ENCODE measurements at places on chromosomes 13 and 19.

DNA sequence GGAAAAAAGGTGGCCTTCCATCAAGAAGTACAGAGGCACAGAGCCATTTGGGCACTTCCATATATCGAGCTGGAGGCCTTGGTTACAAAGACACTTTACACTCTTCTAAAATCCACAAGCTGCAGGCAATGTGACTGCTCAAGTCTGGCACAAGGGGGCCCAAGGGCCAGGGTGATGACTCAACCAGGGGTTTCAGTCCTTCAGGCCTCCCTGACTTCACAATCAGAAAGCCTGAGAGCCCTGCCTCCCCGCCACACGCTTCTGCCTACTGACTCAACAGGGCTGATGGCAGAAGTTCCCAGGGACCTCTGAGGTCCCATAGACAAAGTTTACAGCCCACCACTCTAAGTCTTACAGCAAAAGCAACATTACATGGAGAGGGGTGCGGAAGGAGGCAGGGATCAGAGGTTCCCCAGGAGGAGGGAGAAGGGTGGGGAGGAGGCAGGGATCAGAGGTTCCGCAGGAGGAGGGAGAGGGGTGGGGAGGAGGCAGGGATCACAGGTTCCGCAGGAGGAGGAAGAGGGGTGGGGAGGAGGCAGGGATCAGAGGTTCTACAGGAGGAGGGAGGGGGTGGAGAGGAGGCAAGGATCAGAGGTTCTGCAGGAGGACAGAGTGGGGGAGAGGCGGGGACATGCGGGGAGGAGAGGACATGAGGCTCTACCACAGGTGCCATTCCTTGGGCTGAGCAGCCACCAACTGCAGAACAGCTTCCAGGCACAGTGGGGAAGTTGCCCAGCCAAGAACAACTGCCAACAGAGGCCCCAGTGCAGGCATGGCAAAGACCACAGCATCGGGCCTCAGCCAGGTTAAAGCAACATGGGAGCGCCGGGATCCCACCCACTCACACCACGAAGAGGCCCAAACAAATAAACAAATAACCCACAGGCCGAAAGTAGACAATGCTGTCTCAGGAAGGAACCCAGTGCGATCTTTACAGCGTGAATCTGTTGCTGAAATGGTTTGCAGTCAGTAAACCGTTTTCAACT, 52.0 kb downstream of the SLC7A1 start:
- DNase-seq: peak; percentile 32

DNA sequence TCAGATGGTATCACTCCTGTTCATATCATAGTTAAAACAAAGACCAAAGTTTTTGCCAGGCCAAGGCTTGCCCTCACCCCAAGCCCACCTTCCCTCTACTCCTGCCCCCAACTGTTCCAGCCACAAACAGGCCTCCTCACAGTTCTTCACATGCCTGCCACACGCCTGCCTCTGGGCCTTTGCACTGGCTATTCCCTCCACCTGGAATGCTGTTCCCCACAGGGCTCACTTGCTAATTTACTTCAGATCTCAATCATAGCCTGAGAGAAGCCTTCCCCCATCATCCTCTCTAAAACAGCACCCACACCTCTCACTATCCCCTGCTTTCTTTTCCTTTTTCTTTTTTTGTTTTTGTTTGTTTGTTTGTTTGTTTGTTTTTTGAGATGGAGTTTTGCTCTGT, 4.9 kb upstream of the AXL start:
- no peak for DNase-seq

GRCh38 chr19:8832132-8833021, at the start of the genes MBD3L1 and ZNF558:
TSS of gene MBD3L1 (plus strand) at chr19:8832377. CDS start at chr19:8842679, 10,302 bp downstream.
TSS of gene ZNF558 (minus strand) at chr19:8832304. CDS start at chr19:8822659, 9,645 bp downstream.
- DNase-seq: peak; percentile 98

- DNase-seq: no peak
These were observed 7.1 kb downstream of the PNMA8B start for GRCh38 chr19:46488551-46488950.

GRCh38 chr13:90708128-90708527, 639.4 kb upstream of the MIR17HG start:
- no peak for DNase-seq

GRCh38 chr13:114067886-114068651, 64.4 kb downstream of the RASA3 start:
- DNase-seq: no peak

DNA sequence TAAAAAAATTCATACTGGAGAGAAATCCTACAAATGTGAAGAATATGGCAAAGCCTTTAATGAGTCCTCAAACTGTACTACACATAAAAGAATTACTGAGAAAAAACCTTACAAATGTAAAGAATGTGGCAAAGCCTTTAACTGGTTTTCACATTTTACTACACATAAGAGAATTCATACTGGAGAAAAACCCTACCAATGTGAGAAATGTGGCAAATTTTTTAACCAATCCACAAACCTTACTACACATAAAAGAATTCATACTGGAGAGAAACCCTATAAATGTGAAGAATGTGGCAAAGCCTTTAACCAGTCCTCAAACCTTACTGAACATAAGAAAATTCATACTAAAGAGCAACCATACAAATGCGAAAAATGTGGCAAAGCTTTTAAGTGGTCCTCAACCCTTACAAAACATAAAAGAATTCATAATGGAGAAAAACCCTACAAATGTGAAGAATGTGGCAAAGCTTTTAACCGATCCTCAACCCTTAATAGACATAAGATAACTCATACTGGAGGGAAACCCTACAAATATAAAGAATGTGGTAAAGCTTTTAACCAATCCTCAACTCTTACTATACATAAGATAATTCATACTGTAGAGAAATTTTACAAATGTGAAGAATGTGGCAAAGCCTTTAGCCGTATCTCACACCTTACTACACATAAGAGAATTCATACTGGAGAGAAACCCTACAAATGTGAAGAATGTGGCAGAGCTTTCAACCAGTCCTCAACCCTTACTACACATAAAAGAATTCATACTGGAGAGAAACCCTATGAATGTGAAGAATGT, 29.0 kb downstream of the ZNF730 start:
- DNase-seq: no peak

DNA sequence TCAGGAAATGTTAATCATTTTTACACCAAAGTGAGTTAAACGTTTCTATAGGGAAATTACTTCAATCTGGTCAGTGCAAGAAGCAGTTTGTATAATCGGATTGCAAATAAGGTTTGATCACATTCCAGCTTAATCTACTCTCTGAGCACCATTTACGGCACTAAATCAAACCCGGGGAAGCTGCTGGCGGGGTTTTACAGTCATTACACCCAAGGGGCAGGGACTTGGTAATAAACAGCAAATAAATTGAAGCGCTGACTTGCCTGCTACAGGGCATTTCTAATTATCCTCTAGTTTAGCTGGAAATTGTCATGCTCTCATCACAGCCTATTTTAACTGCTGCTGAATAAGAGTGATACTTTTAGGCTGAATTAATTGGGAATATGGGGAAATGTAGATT, 152.1 kb upstream of the SOX21 start:
- DNase-seq: no peak

DNA sequence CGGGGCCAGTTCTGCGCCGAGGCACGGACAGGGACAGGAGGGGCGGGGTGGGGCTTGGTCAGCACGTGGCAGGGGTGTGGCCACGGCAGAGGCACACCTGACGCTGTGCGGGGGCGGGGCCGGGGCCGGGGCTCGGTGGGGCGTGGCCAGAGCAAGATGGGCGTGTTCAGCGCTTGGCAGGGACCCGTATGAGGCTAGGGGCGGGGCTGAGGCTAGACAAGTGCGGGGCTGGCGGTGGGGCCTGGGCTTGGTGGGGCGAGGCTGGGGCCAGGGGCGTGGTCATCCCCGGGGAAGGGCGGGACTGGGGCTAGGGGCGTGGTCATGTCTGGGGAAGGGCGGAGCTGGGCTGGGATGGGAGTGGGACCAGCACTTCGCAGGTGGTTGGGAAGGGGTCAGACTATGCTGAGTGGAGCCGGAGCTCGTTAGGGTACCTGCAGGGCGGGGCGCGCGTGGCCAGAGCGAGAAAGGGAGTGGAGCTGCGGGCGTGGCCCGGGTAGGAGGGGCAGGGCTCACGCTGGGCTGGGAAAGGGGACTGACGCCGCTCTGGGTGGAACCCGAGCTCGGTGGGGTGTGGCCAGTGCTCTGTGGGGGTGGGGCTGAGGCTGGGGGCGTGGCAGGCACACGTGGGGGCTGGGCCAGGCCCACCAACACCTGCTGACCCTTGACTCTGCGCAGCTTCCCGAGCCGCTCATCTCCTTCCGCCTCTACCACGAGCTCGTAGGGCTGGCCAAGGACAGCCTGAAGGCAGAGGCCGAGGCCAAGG, 12.8 kb downstream of the POLR2E start:
- DNase-seq: peak; percentile 63

GRCh38 chr13:20776751-20777150, 3.0 kb upstream of the EEF1AKMT1 start:
- no peak for DNase-seq

DNA sequence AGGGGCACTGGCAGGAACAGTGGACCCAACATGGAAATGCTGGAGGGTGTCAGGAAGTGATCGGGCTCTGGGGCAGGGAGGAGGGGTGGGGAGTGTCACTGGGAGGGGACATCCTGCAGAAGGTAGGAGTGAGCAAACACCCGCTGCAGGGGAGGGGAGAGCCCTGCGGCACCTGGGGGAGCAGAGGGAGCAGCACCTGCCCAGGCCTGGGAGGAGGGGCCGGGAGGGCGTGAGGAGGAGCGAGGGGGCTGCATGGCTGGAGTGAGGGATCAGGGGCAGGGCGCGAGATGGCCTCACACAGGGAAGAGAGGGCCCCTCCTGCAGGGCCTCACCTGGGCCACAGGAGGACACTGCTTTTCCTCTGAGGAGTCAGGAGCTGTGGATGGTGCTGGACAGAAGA, 4.1 kb downstream of the KLK2 start:
- no peak for DNase-seq

GRCh38 chr13:43166644-43167457, 143.5 kb downstream of the DNAJC15 start:
- no peak for DNase-seq

DNA sequence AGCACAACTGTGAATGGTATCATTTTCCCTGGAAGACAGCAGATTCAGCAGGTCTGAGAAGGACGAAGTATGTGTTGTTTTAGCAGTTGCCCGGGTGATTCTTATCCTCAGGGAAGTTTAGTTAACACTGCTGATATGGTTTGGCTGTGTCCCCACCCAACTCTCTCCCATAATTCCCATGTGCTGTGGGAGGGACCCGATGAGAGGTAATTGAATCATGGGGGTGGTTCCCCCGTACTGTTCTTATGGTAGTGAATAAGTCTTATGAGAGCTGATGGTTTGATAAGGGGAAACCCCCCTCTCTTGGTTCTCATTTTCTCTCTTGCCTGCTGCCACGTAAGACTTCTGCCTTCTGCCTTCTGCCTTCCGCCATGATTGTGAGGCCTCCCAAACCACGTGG, 81.0 kb upstream of the UBAC2 start:
- DNase-seq: no peak

- no peak for DNase-seq
These were observed 4.7 kb downstream of the NKPD1 start for GRCh38 chr19:45156011-45156630.

DNA sequence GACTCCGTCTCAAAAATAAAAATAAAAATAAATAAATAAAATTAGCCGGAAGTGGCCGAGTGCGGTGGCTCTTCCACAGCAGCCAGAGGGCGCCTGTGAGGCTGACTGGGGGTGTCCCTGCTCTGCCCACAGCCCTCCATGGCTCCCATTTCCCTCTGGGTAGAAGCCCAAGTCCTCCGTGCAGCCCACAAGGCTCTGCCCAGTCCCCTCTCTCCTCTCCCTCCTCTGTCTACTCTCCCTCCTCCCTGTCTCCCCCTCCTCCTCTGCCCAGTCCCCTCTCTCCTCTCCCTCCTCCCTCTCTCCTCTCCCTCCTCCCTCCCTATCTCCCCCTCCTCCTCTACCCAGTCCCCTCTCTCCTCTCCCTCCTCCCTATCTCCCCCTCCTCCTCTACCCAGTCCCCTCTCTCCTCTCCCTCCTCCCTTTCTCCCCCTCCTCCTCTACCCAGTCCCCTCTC, 20.4 kb downstream of the MISP start:
- no peak for DNase-seq

GRCh38 chr13:113849981-113850721, 13.7 kb downstream of the GAS6 start:
- no peak for DNase-seq
